ENCODE measurements at places on chromosomes 6 and 20. TPM values are rescaled to one million over a fixed set of nuclear protein-coding genes. Genes with fewer than 3 reads are reported as not detected.

GCNT2 gene
- polyA plus RNA-seq, result 16.3 TPM

VSX1 gene
- polyA plus RNA-seq, result 0.19 TPM

DNA sequence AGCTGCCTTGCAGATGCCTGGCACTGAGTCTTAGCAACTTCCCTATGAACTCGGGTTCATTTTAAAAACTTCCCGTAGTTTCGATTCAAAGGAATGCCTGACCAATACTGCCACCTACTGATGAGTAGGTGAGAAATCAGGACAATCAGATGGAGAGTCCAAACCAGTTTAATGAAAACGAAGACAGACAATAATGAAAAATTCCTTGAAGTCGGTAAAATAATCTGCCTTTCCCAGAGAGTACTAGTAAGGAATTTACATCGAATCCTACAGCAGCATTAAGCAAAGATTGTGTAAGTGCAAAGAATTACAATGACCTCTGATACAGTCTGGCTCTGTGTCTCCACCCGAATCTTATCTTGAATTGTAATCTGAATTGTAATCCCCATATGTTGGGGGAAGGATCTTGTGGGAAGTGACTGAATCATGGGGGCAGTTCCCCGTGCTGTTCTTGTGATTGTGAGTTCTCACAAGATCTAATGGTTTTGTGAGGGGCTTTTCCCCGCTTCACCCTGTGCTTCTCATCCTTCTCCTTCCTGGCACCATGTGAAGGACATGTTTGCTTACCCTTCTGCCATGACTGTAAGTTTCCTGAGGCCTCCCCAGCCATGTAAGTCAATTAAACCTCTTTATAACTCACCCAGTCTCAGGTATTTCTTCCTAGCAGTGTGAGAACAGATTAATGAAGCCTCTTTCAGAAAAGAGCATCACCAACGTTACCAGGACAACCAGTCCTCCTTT is 134.4 kb downstream of the ARHGAP18 start:
- peaks cover 13% of the 10 kb centered on the region for H3K36me3 ChIP-seq
- no peak overlapping the region for H3K27ac ChIP-seq
- peaks cover 7% of the 10 kb centered on the region for H3K4me1 ChIP-seq
- H3K27me3 ChIP-seq, result no peaks in the 10 kb centered on the region
- DNase-seq, result no peak

DNA sequence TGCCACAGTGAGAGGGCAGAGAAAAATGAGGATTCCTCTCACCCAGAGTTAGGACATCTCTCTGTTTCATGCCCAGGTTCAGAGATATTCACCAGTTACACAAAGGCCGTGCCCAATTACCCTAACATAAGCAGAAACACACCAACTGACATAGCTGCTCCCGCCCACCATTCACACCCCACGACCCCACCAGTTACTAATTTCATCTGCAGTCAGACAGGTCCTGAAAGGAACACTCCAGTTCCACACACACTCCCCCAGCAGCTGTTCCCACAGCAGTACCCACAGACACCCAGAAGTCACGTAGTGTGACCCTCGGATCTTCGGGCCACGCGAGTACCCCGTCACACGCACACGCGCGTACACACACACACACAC is 532 bp downstream of the TMEM74B start:
- peak overlapping the region; percentile 69 for H3K4me3 ChIP-seq
- no peak for DNase-seq
- peaks cover 5% of the 10 kb centered on the region for H3K27me3 ChIP-seq
- H3K4me1 ChIP-seq, result no peaks in the 10 kb centered on the region

DNA sequence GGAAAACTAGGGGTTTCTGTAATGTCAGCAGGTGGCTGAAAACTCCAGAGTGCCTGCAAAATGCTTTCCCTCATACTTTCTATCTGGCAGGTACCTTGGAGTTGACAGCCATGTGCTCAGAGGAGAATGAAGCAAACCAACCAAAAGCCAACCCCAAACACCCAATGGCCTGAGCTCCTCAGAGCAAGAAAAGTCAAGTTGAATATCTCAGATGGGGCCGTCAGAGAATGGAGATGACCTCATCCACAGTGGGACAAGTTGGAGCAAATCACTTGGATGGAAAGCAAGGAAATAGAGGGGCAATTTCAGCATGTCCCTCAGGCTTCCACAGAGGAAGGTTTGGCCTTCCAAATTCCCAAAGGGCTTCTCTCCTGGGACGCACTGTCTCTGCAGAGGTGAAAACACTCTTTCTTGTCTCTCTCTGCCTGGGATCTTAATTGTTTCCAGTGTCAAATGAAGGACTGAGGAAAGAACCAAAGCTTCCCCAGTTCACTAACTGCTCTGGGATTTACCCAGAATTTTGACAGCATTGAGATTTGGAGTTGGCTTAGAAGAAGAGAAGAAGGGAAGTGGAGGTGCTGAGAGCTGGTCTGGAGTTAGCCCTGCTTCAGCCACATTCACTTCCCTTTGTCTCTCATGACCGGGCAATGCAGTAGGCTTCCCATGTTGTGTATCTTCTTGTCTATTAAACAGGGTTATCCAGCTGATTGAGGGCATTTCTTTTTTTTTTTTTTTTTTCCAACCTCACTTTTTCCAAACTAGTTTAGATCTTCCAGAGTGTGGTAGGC is 42.2 kb downstream of the PRND start:
- H3K4me3 ChIP-seq, result no peak overlapping the region
- no peaks in the 10 kb centered on the region for H3K27me3 ChIP-seq
- H3K27ac ChIP-seq, result no peak overlapping the region
- no peak for DNase-seq

- peaks cover 5% of the 10 kb centered on the region for H3K36me3 ChIP-seq
- no peaks in the 10 kb centered on the region for H3K27me3 ChIP-seq
- peaks cover 52% of the 10 kb centered on the region for H3K4me1 ChIP-seq
- peak within 1 kb of the TSS; percentile 64 for H3K4me3 ChIP-seq
- peak; percentile 92 for DNase-seq
Observed at GRCh38 chr6:30686009-30686907, at the start of gene PPP1R18. PPP1R18 (minus strand) TSS chr6:30686645; CDS start chr6:30686018, 627 bp downstream.

DNA sequence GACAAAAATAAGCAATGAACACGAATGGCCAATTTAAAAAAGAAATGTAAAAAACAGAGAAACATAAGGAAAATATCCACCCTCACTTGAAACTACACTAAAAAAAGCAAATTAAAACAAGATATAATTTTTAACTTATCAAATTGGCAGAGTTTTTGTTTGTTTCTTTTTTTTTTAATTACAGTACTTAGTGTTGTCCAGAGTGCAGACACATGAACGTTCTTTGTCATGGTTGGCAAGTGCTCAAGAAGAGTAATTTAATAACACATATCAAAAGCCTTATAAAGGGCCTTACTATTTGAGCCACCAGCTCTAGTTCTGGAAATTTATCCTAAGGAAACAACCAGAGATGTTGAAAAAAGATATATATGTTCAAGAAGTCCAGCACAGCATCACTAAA is 142.3 kb downstream of the ATXN1 start:
- no peak for DNase-seq
- H3K4me3 ChIP-seq, result no peak overlapping the region
- H3K27ac ChIP-seq, result no peak overlapping the region
- no peaks in the 10 kb centered on the region for H3K27me3 ChIP-seq
- H3K4me1 ChIP-seq, result peaks cover 19% of the 10 kb centered on the region

TDRD6 gene
- polyA plus RNA-seq, result 0.42 TPM

DNA sequence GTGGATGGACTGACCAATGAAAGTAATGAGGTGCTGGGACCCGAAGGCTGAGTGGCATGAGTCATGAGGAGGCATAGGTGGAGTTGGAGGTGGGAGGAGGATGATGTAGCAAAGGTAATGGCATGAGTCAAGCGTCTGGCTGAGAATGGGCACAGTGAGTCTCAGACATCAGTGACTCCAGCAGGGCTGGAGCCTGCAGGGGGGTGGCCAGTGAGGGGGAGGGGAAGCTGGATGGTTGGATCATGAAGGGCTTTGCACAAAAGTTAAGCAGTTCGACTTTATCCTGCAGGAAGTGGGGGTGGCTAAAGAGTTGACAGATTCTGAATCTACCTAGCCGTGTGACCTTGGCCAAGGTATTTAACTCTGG is 99.0 kb upstream of the IYD start:
- no peak overlapping the region for H3K27ac ChIP-seq
- no peak overlapping the region for H3K4me3 ChIP-seq
- H3K36me3 ChIP-seq, result no peaks in the 10 kb centered on the region

DNA sequence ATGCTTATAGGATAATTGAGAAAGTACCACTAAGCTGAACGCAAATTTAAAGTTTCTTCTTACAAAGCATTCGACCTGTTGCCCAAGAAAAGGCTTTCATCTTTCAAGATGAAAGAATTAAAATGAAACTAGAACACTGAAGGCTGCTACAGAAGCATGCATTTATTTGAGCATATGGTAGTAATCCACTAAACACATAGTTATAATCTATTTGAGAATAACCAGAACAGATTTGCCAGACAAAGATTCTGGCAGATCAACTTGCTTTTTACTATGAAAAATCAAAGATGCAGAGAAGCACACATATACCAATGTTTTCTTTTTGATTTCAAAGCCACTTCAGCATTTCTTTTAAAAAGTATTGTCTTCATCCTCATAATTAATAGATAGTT is 412.2 kb downstream of the UTRN start:
- H3K36me3 ChIP-seq, result no peaks in the 10 kb centered on the region
- DNase-seq, result no peak
- H3K4me3 ChIP-seq, result no peak overlapping the region
- no peaks in the 10 kb centered on the region for H3K27me3 ChIP-seq

GRCh38 chr6:145506565-145506964 is 228.8 kb downstream of the EPM2A start:
- no peak overlapping the region for H3K27ac ChIP-seq
- H3K27me3 ChIP-seq, result no peaks in the 10 kb centered on the region
- no peaks in the 10 kb centered on the region for H3K36me3 ChIP-seq
- no peak overlapping the region for H3K4me3 ChIP-seq
- no peaks in the 10 kb centered on the region for H3K4me1 ChIP-seq

- no peaks in the 10 kb centered on the region for H3K36me3 ChIP-seq
- no peak overlapping the region for H3K27ac ChIP-seq
- no peak for DNase-seq
- H3K4me1 ChIP-seq, result no peaks in the 10 kb centered on the region
- H3K4me3 ChIP-seq, result no peak overlapping the region
Observed at GRCh38 chr20:54981175-54981574, 505.8 kb downstream of the DOK5 start.

GRCh38 chr6:107673076-107673494 is 151.0 kb downstream of the SCML4 start:
- no peaks in the 10 kb centered on the region for H3K36me3 ChIP-seq
- peaks cover 14% of the 10 kb centered on the region for H3K4me1 ChIP-seq
- no peak overlapping the region for H3K4me3 ChIP-seq

DNA sequence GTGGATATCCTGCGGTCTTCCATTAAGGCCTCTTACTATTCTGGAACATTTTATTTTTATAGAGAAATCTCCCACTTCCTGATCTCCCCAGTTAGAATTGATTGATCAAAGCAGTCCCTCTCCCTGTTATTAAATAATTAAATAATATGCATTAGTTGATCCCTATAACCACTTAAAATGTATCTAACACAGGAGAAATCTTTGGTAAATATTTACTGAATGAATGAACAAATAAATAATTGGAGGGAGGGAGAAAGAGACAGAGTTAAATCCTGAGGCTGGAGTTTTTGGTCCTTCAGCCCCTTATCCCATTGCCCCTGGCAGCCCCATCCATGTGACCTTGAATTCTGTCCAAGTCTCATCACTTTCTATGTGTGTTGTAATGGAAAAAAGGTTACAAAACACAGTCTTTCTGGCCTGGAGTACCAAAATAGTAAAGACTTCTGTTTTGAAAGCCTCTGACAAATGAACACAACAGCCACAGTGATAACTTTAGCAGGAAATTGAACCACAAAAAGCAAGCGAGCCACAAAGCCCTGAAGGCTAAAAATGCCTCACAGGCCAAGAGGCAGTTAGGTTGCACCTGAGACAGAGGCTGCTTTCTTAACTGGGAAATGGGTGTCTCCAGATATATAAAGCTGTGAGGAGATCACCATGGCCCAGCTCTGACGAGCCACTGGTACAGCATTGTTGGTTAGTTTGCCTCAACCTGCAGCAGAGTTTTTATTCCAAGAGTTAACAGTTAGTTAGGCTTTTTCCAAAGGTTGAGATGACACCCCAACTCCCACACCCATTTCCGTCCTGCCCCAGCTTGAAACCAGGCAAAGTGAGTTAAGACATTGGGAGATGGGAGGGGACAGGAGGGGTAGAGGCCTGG is 11.3 kb downstream of the NT5E start:
- no peaks in the 10 kb centered on the region for H3K27me3 ChIP-seq
- no peaks in the 10 kb centered on the region for H3K36me3 ChIP-seq
- DNase-seq, result no peak
- H3K4me1 ChIP-seq, result peaks cover 61% of the 10 kb centered on the region

- H3K36me3 ChIP-seq, result no peaks in the 10 kb centered on the region
- no peaks in the 10 kb centered on the region for H3K27me3 ChIP-seq
- H3K4me1 ChIP-seq, result no peaks in the 10 kb centered on the region
- no peak overlapping the region for H3K4me3 ChIP-seq
Observed at GRCh38 chr20:48159145-48160008, 374.1 kb upstream of the SULF2 start.

DNA sequence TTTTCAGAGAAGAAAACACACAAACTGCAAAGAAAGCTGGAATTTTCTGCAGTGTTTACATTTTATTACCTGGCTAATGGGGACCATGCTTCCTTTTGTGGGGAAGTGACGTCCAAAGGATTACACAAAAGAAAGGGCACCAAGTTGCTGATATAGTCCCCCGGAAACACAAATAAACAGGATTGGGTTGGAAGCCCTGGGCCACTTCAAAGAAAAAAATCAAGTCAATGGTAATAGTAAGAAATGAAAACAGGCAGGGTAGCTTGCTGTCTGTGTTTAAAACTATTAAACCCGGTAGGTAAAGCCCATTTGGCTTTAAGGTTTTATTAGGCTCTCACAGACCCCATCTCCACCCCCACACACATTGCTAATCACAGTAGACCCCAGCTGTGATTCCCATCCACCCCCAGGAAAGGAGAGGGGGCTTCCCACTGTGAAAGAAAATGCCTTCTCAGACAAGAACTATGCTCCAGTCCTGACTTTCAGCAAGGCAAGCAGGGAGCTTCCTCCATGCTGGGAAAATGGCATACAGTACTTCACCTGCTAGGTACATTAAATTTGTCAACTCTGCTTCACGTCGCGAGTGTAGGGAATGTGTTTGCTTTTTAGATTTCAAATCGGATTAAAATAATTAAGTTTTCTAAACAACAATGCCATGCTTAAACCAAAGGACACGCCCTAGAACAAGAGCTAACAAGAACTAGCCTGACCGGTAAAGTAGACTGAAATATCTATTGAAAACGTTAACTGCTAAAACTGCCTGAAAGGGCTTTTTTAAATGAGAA is 1.1 kb downstream of the PERP start:
- H3K27me3 ChIP-seq, result peaks cover 43% of the 10 kb centered on the region
- DNase-seq, result no peak
- H3K4me1 ChIP-seq, result peaks cover 6% of the 10 kb centered on the region
- H3K27ac ChIP-seq, result peak overlapping the region; percentile 80
- H3K4me3 ChIP-seq, result peak overlapping the region; percentile 74
- no peaks in the 10 kb centered on the region for H3K36me3 ChIP-seq

HLA-G gene
- polyA plus RNA-seq, result not detected

GRCh38 chr20:653110-653589 is at the start of gene SRXN1:
SRXN1 (minus strand) TSS chr20:653200; CDS start chr20:653185, 15 bp downstream.
- peak within 1 kb of the TSS; percentile 85 for H3K4me3 ChIP-seq
- DNase-seq, result peak; percentile 96
- peaks cover 6% of the 10 kb centered on the region for H3K36me3 ChIP-seq

COL9A1 gene
- polyA plus RNA-seq, result 0.18 TPM

DSP gene
- 81.9 TPM for polyA plus RNA-seq

GRCh38 chr20:8190043-8190880 is 58.2 kb downstream of the PLCB1 start:
- no peaks in the 10 kb centered on the region for H3K4me1 ChIP-seq
- H3K27ac ChIP-seq, result no peak overlapping the region
- no peak overlapping the region for H3K4me3 ChIP-seq

- no peak overlapping the region for H3K4me3 ChIP-seq
- no peaks in the 10 kb centered on the region for H3K4me1 ChIP-seq
- no peaks in the 10 kb centered on the region for H3K27me3 ChIP-seq
- H3K36me3 ChIP-seq, result no peaks in the 10 kb centered on the region
Observed at GRCh38 chr20:17866234-17867001, 102.2 kb downstream of the SNX5 start.
